ENCODE measurements at places on chromosomes 3 and 15.

DNA sequence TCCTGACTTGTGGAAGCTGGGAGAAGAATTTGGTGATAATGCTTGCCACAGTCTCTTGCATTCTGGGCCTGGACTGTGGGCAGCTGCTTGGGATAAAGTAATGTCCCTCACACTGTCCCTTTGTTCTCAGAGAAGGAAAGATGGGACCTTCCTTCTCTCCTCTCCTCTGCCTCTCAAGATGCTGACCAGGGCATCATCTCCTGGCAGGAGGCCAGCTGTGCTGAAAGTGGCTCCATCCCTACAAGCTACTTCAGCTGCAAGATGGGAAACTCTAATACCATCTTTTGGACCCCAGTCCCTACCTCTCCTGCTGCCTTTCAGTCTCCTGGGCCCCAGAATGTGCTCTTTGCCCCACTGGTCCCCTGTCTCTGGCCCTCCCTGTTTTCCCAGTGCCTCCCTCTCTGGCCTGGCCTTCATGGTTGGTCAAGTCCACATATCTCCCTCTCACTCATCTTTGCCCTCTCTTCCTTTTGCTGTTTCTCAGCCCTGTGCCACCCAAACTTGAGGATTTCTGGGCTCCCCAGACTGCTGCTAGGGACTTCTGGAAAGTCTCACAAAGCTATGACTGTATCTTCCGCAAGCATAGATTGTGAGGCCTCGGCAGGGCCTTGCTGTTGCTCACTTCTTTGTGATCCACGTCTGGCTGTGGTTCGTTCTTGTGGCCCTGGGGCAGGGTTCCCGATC, 7.1 kb upstream of the SLC6A20 start:
- DNase-seq = no peak

DNA sequence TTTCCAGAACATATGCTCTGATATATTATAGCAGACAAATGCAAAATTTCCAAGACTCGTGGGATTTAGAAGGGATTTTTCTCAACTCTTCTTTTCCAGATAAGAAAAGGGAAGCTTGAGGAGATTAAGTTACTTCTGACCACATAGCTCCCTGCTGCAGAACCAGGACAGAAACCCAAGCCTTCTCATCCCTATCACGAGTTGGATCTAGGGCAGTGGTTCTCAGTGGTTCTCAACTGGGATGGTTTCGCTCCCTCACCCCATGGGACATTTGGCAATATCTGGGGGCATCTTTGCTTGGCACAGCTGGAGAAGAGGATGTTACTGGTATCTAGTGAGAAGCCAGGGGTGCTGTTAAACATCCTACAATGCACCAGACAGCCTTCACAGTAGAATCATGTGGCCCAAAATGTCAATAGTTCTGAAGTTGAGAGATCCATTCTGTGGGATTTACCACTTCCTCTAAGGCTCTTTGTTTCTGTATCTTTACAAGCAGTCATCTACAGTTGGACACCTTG, 64.2 kb downstream of the LIPC start:
- DNase-seq = no peak

DNA sequence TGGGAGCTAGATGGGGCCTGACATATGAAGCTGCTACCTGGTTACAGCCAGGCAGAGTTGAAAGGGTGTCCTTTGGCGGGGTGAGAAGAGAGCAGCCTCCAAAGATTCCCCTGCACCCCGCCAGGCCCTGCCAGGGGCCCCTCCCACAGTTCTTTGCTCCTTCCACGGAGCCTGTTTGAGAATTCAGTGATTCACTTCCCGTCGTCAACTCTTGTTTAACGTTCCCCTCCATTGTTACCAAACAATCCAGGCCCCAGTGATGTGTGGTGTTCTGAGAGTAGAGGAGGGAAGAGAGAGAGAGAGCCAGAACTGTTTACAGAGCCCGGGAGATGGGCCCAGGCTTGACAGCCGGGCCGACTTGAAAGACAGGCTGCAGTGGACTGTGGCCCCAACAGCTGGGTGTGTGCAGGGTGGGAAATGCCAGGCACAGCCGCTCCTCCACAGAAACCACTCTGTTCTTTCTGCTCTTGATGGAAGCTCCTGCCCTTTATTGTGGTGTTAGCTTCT, 81.5 kb downstream of the SMAD3 start:
- no peak for DNase-seq

DNA sequence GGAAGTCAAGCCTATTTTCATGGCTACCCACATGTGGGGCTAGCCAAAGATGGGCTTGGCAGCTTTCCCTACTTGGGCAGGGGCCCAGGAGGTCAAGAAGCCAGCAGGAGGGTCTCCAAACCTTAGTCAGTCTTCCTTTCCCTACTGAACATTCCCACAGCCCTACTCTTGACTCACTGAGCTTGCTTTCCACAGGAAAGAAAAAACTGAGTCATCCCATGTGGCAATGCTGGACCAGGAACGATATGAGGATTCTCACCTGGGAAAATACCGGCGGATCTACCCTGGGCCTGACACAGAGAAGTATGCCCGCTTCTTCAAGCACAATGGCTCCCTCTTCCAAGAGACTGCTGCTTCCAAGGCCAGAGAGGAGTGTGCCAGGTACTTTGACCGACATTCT, 3.7 kb upstream of the NGRN start:
- DNase-seq = no peak

- DNase-seq = no peak
Observed at GRCh38 chr3:5160940-5161858, 26.3 kb upstream of the EDEM1 start.

DNA sequence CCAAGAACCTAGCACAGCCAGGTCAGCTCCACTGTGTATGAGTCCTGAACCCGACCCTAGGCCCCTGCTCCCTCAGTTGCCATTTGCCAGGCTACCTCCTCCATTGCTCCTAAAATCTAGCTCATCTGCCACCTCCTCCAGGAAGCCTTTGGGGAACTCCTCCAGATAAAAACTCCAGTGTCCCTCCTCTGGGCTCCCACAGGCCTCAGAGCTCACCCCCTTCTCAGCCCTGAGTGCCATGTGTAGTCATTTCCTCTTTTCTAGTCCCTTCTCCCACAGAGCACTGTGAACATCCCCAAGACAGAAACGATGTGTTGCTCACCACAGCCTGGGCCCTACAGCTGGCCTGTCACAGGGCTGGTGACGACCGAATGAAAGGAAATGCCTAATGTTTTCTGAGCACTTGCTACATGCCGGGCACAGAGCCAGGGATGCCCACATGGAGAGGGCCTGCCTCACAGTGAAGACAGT, 61.0 kb downstream of the IQSEC1 start:
- DNase-seq = no peak

DNA sequence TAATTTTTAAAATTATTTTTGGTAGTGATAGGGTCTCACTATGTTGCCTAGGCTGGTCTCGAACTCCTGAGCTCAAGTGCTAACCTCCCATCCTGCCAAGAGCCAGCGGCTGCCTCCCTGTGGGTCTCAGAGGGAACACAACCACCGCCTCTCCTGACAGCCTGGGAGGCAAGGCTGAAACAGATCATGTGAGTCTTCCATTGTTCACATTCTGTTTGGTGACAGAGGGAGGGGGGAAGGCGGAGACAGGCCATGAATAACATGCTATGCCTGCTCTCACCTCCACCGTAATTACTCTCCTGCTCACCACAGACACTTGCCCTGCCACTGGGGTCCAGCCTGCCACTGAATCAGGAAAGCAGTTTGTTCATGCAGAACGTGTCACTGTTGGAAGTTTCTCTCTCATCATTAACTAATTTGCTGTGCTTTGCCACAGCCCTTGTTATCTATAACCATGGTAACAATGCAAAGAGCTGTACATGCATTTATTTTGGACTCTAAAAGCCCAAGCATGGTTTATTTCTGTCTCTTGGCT, 78.4 kb upstream of the RASGRF1 start:
- DNase-seq = no peak

- DNase-seq = no peak
Observed at GRCh38 chr3:12944849-12945248, 103.5 kb upstream of the RPL32 start.

DNA sequence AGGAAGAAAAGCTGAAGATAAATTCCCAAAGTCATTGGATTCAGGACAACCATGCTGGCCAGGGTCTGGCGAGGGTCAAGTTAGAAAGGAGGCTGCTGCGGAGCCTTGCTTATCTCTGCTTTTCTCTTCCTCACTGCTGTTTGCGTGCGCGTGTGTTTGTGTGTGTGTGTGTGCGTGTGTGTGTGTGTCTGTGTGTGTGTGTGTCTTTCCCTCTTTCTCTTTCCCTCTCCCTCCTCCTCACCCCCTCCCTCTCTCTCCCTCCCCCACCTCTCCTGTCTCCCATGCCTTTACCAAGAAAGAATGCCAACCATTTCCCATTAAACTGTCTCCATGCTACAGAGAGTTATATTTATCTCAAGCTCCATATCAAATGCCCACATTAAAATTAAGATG, at the start of gene COLQ:
TSS of gene COLQ (minus strand) at position 134 of the 393 bp plus-strand sequence. CDS start at position 53, 81 bp downstream.
- no peak for DNase-seq

DNA sequence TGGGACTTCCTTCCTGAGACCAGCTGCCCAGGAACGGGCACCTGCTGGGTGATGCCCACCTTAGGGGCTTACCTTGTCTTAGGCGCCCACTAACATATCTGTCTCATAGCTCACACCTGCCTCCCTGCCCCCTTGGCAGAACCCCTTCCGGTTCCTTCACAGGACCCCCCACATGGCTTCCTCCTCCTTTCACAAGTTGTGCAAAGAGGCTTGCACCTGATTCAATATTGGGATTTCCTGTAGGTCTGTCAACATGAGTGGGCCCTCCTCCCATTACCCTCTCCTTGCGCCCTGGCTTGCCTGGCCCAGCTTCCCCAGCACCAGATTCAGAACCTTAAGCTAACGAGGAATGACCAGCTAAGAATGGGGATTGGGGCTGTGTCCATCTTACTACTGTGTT, 633 bp downstream of the THPO start:
- DNase-seq = no peak

GRCh38 chr3:164897342-164897741, 181.0 kb downstream of the SI start:
- no peak for DNase-seq

- DNase-seq = no peak
Observed at GRCh38 chr15:65796610-65797078, 4.6 kb upstream of the DENND4A start.

- no peak for DNase-seq
Observed at GRCh38 chr3:187104342-187104741, 35.0 kb downstream of the RPL39L start.

GRCh38 chr15:55823699-55824340, 80.9 kb upstream of the PRTG start:
- DNase-seq = no peak

GRCh38 chr3:11601446-11602238, 42.1 kb downstream of the VGLL4 start:
- DNase-seq = no peak

DNA sequence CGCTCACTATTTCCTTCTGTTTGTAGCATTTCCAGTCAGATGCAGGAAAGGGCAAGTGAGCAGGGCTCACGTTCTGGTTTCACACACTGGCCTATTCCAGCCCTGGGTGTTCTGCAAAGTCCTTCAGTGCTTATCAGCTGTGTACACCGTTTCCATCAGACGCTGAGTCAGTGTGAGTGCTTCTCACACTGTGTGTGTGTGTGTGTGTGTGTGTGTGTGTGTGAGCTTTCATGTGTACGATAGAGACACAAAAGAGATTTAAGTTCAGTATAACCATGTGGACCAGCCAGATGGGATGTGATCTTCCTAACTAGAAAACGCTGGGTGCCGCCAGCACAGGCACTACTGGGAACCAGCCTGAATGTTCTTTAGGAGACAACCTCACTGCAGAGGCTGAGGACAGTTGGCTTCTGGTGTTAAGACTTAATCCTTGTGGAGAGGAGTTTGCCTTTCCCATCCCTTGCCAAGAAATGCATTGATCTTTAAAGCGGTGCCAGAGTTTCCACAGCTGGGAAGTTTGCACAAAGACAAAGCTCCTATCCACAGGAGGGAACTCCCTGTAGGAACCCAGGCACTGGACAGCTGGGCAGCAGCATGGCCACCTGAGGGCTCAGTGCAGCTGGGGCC, 3.9 kb upstream of the CHSY1 start:
- no peak for DNase-seq

DNA sequence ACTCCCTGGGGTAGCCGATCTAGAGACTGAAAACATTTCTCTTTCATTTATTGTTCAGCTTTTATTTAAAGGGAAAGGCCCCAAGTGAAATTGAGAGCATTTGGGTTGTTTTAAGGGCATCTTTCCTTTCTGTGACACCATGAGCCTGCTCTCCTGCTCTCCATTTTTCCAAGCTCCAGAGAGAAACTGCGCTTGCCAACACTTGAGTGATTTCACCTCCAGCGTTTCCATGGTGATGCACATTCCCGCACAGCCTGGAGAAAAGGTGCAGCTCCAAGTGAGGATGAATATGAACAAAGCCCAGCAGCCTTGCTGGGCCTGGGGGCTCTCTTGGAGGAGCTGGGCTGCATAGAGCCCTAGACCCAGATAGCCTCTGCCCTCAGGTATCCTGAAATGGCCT, 159.2 kb upstream of the PPP2R3A start:
- peak; percentile 82 for DNase-seq

DNA sequence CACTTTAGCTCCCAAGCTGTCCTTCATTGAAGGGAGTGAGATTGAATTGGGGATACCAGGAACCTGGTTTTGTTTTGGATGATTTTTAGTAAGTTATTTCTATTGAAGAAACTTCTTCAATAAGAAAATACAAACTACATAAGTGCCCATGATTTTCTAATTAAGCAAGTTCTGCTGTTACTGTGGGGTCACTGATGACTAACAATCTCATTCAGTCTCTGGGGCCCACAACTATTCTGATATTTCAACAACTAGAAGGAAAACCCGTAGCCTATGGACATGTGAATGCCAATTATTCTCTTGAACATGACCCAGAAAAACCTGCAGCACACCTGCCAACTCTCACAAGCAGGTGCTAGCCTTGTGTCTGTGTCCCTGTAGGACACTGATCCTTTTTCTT, 184.6 kb downstream of the DCLK3 start:
- DNase-seq = no peak
